ENCODE measurements at places on chromosomes 1 and 21.

DNA sequence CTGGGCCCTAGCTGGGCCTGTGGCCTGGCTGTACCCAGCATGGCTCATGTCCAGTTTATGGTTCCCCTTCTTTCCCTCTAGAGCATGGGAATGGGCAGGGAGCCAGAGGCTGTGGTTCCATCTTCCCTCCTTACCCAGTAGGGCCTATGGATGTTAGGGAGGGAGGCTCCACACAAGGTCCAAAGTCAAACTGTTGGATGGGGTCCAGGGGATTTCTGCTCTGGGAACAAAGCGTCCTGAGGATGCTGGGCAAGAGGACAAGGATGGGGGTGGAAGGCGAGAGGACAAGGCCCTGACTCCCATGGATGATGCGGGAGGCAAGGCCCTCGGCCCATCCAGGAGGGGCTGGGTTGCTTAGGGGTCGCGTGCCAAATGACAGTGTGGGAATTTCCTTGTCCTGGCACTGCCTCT, 17.3 kb downstream of the CSF1 start:
- no peak for DNase-seq

- DNase-seq: no peak
These were observed 60.2 kb downstream of the GLUL start for GRCh38 chr1:182331387-182331786.

DNA sequence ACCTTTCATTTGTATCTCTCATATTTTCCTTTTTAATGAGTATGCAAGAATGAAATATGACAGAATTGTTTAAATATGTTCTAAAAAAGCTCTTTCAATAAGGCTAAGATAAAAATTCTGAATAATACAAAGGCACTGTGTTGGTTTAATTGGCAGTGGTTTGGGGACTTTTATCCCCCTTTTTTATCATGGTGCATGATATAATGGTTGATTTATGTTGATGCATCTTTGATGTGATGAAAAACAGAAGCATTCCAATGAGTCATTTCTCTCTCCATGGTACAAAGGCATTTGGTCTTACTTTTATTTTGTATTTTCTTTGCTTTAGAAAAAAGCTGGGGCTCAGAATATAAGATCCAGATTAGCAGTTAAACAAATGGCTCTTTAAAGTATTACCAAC, 127.2 kb upstream of the GREM2 start:
- no peak for DNase-seq

GRCh38 chr1:81225789-81226602, 574.7 kb upstream of the ADGRL2 start:
- no peak for DNase-seq

- DNase-seq: no peak
These were observed 21.2 kb upstream of the FAM131C start for GRCh38 chr1:16094453-16095158.

DNA sequence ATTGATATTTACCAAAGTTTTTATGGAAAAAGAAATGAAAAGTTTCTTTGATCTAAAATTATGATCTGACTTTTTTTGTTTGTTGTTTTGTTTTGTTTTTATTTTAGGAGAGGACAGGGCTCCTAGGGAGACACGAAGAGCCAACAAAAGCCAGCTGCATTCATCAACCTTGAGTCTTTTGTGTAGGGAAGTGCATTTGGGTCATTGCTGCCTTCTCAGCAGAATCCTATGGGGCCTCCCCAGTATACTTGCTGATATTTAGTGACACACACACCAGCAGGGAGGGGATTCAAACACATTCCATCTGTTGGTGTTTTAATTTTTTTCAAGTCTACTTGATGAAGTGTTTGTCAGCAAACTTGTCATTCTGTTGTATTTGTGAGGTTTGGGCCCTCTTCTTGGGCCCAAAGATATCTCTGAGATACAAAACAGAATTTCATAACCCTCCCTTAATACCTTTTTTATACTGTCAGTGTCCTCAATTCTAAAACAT, 203.5 kb downstream of the NTNG1 start:
- no peak for DNase-seq

DNA sequence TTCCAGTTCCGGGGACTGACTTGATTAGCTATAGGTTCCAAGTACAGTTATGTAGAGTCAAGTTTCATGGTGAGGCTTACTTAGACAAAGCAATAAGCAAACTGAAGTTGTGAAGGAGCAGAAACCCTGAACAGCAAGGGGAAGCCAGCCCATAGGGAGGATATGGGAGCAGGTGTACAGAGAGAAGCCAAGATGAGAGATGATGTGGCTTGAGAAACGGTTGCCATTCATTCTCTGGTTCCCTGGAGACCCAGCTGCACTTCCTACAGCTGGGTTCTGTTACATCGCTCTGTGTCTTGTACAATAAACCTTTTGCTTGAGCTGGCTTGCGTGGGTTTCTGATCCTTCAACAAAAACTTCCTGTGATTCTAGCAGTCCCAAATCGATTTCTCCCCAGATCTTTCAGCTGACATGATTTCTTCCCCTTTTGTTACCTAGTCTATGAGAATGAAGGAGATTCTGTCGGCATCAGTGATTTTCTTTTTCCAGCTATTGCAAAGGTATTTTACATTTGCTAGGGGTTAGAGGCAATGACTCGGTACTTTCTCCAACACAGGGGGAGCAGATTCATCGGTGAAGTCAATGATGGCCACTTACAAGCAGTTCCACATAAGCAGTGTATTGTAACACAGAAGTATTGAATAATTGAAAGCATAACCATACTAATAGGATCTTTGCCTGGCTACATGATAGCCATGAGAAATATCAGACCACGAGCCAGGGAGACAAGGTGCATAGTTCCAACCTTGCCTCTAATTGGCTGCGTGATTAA, 67.3 kb downstream of the URB2 start:
- no peak for DNase-seq

- DNase-seq: no peak
These were observed 801.9 kb downstream of the BRINP3 start for GRCh38 chr1:189675712-189676244.

DNA sequence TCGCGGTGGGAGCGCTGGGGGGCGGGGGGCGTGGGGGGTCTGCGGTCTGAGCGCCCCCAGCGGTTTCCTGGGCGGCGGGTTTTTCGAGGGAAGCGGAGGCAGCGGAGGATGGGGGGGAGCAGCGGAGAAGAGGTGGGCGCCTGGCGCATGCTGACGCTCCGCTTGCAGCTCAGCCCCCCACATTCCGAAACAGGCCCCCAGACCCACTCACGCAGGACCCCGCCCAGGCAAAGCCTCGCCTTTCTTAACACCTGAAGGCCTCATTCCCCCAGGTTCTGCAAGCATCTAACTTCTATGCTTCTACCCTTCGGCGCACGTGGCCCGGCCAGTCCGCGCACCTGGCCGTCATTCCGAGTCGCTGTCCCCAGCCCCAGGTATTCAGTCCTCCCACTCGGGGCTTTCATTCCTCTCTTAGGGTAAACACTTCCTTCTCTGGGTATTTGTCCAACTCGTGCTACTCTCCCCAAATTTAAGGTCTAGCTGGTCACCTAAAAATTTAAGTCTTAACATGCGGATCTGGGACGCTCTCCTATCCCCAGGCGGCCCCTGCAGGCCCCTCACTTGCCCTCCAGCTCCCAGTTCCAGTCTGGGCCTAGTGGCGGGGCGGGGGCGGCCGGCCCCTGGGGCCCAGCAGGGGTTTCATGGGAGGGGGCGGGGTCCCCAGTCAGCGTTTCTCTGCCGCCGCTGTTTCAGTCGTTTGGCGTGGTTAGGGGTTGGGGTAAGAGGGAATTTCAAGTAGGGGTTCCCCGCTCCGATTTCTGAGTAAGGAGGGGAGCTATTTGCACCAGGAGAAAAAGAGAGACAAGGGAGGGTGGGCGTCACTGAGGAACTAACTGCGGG, 2.8 kb upstream of the ZBTB7B start:
- peak; percentile 43 for DNase-seq

GRCh38 chr1:71088645-71089287, 7.9 kb upstream of the ZRANB2 start:
- peak; percentile 11 for DNase-seq

DNA sequence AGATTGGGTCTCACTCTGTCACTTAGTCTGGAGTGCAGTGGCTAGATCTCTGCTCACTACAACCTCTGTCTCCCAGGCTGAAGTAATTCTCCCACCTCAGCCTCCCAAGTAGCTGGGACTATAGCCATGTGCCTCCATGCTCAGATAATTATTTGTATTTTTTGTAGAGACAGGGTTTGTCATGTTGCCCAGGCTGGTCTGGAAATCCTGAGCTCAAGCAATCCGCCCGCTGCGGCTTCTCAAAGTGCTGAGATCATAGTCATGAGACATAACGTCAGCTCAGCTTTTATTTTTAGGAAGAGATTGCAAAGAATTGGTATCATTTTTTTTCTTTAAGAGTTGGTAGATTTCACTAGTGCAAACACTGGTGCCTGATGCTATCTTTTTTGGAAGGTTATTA, 244.9 kb downstream of the DSCAM start:
- no peak for DNase-seq

- DNase-seq: no peak
These were observed 192.3 kb downstream of the ZNF326 start for GRCh38 chr1:90187323-90187585.

- no peak for DNase-seq
These were observed 219.3 kb upstream of the GREM2 start for GRCh38 chr1:240831191-240831631.

GRCh38 chr1:171939740-171940139, 98.4 kb downstream of the DNM3 start:
- DNase-seq: no peak

GRCh38 chr1:169138866-169139670, 32.6 kb downstream of the ATP1B1 start:
- no peak for DNase-seq

DNA sequence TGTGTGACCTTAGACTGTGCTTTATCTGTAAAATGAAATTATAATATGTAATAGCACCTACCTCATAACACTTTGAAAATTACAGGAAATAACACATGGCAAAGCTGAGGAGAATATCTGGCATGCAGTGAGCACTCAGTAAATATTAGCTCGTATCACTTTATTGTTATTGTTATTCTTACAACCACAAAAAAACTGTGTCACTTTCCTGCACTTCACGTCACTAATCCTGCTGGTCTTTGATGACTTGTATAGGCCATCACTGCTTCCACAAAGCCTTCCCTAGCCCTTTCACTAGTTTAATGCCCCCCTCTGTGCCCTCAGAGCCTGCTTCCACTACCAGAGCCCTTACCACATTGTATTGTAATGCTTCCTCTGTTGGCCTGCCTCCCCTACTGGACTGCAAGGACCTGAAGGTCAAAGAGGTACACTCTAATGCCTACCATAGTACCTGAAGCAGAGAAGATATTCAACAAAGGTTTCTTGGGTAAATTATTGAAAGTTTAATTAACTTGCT, 231.6 kb downstream of the NFIA start:
- no peak for DNase-seq

DNA sequence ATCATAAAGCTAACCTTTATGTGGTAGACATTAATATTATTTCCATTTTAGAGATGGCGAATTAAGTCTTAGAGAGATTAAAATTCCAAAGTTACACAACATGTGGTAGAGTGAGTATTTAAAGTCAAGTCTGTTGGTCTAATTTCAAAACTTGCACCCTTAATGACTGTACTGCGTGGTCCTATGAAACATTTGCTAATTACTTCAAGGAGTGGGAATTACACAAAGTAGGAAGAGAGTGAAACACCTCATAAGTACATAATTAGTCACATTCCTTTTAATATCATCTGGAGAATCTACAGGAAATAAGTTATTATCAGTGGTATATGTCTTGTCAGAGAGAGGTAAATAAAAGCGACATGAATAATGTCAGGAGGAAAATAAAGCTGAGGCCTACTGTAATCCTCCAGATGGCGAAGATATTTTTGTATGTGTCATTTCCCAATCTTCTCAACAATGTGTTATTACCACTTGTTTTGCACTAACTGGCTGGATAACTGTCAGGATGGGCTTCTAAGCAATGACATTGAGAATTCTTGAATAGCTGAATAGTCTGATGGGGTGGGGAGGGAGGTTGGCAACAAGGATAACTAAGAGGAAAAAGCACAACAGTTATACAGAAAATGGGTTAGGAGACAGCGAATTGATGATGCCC, 95.5 kb downstream of the TNFSF18 start:
- no peak for DNase-seq

DNA sequence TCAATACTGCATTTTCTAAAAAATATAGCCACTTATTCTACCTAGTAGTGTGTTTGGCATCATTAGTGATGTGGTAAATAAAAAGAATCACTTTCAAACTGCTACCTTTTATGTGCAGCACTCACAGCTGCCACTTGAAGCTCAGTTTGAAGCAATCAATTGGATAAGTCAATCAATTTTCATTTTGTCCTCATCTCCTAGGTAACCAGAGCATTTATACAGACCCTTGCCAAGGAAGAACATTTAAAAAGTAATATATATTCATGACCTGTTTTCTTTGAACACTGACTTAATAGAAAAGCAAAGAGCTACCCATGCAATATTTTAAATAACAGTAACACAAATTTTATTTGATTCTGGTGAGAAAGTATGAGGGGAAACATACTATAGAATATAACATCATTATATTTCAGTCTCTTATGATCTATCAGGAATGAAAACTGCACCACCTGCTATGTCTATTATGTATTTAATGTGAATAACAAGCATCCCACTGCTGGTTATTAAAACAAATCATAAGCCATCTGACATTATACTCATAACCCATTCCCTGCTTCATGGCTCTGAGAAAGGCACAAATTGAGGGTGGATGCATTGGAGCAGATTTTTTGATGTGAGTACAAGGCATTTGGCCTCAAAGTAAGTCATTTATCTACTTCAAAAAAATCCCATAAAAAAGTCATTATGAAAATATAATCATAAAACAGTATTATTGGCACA, 168.4 kb upstream of the C21orf91 start:
- DNase-seq: no peak

DNA sequence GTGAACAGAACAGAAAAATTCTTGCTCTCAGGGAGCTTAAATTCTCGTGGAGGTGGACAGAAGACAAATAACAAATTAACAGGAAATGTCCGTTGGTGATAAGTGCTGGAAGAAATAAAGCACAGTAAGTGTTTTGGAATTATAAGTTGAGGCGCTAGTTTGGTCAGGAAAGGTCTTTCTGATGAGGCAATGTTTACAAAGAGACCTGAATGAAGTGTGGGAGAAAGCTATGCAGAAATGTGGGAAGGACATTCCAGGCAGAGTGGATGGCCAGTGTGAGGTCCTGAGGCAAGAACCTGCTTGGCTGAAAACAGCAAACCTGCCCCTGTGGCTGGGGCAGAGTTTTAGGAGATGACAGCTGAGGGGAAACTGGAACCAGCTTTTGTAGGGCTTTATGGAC, 23.3 kb downstream of the NGF start:
- DNase-seq: no peak

DNA sequence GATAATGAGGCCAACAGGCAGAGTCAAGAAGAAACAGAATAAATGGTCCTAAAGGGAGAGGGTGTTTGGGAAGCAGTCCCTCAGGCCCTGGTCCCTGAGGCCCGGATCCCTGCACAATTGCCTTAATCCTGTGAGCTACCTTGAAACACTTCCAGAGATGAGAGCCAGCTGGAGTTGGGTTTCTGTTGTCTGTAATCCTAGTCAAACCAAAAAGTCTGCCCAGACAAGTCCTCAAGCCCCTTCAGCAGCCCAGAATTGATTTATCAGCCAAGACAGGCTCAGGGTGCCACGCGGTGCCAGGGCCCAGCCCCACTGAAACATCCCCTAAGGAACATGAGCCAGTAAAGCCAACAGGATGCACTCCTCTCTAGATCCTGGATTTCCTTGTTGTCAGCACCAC, 16.4 kb upstream of the CLSTN1 start:
- peak; percentile 26 for DNase-seq
